NCI-H1417 (cell line): ENCODE measurements at places on chromosomes 7 and 10.

GRCh38 chr7:2651336-2651735, 19.6 kb downstream of the TTYH3 start:
- DNase-seq: no peak

DNA sequence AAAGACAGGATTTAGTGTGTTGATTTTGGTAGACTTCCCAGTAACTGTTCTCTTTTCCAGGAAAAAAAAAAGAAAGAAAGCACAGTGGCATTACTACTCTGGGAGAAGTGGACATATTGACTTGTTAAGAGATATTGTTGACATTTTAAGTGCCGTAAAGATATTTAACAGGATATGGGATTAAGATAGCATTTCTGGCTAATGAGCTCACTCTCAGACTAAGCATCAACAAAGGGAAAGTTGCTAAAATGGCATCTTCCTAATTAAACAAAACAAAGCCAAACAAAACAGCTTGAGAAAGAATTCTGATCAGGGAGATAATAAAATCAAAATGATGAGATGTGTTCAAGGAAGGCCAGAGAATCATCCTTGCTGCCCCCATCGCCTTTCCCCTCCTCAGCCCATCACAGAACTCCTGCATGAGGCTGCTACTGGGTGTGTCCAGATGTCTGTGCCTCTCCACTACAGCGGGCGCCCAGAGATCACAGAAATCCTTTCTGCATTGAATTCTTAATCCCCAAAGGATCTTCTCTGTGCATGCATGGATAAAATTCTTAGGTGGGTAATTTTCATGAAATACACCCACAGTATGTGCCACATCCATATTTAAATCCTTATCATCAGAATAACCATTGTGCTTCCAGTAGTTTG, 270.5 kb downstream of the POU6F2 start:
- DNase-seq: no peak

GRCh38 chr10:122331615-122332446, 42.7 kb upstream of the PLEKHA1 start:
- no peak for DNase-seq

- DNase-seq: no peak
Observed at GRCh38 chr10:86064219-86064618, 302.4 kb downstream of the GRID1 start.

GRCh38 chr10:11189582-11190376, 172.1 kb downstream of the CELF2 start:
- DNase-seq: peak; percentile 10

DNA sequence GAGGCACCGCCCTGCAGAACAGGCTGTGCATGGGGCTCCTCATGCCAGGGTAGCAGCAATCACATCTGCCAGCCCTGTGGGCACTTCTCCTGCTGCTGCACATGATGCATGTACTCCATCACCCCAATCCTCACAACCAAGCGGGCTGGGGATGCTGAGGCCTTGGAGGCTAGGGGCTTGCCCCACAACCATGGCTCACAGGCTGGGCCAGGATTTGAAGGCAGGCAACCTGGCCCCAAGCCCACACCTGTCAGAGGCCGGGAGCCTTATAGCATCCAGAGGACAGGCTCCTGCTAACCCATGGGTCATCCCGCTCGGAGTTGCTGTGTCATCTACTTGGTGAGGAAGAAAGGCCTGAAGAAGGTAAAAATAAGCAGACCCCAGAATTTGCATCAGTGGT, 2.2 kb downstream of the POLM start:
- DNase-seq: no peak

- no peak for DNase-seq
Observed at GRCh38 chr7:17256375-17256774, 42.1 kb upstream of the AHR start.

DNA sequence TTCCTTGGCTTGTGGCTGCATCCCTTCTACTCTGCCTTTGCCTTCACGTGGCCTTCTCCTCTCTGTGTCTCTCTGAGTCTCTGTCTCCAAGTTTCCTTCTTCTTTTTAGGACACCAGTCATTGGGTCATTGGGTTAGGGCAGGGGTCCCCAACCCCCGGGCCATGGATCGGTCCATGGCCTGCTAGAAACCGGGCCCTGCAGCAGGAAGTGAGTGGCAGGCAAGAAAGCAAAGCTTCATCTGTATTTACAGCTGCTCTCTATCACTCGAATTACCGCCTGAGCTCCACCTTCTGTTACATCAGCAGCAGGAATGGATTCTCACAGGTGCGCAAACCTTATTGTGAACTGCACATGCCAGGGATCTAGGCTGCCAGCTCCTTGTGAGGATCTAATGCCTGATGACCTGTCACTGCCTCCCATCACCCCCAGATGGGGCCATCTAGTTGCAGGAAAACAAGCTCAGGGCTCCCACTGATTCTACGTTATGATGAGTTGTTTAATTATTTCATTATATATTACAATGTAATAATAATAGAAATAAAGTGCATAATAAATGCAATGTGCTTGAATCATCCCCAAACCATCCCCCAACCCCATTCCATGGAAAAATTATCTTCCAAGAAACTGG, 47.9 kb upstream of the DOCK1 start:
- no peak for DNase-seq

GRCh38 chr10:91555455-91555854, 77.4 kb downstream of the PPP1R3C start:
- no peak for DNase-seq

GRCh38 chr7:45118889-45119331, 7.4 kb upstream of the TBRG4 start:
- DNase-seq: no peak

DNA sequence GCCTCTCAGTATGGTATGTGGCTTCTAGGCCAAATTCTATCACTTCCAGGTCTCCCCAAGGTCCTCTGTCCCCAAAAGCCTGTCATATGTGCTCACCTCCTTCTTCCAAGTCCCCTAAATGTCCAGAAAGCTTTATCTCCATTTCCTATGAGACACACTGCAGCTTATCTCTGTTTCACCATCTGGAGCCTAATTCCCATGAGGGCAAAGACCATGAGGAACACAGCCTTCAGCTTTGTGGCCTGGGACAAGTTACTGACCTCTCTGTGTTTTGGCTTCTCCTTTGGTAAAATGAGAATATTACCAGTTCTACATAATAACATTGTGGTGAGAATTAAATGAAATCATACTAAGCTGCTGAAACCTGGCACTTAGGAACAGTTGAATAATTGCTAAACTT, 19.2 kb downstream of the ST8SIA6 start:
- DNase-seq: no peak

GRCh38 chr7:103660455-103661371, 214.7 kb upstream of the SLC26A5 start:
- DNase-seq: no peak

GRCh38 chr10:110113670-110114337, 93.6 kb upstream of the MXI1 start:
- no peak for DNase-seq

GRCh38 chr10:62199584-62199983, 69.1 kb downstream of the RTKN2 start:
- no peak for DNase-seq

DNA sequence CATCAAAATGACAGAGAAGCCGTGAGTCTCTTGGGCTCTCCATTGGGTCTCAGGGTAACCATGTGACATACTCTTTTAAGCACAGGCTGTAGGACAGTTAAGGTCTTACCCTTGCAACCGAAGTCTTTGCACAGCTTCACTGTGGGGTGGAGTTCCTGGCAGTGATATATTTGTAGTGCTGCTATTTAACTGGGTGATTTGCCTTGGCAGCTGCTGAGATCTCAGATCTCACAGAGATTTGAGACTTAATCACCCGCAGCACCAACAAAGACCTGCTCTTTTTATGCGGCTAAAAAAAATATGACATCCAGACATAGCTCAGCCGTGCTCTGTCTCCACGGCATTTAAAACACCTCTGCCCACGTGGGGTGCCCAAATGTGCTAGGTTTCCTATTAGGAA, 63.4 kb upstream of the NPTX2 start:
- DNase-seq: no peak

DNA sequence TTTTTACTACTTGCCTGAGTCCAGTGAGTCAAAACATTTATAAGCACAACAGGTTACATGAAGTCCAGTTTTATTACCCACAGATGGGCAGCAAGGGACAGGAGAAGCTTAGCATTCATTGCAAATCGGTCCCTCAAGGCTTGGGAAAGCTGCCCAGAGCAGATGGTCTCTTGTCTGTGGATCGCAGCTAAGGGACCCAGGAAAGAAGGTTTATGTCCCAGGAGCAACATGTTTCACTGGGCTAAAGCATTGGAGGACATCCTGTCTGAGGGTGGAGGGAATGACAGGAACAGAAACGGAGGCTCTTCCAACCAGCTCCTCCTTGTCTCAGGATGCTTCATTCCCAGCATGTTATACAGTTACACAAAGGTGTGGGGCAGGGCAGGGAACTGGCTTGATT, 39.3 kb downstream of the TRIM24 start:
- DNase-seq: no peak

- DNase-seq: no peak
Observed at GRCh38 chr10:13758312-13758711, 171.5 kb downstream of the PRPF18 start.

GRCh38 chr10:58400609-58401008, 15.4 kb downstream of the TFAM start:
- DNase-seq: no peak
